Spinal cord (tissue), 10 donors: ENCODE measurements at places on chromosomes 1 and 21. TPM values are rescaled to one million over a fixed set of nuclear protein-coding genes. Genes with fewer than 3 reads are reported as not detected.

GRCh38 chr1:5910666-5911065 lies 81.6 kb downstream of the NPHP4 start:
- peaks cover 27% of the 10 kb centered on the region for H3K4me1 ChIP-seq
- no peak for DNase-seq
- no peaks in the 10 kb centered on the region for H3K27me3 ChIP-seq

DNA sequence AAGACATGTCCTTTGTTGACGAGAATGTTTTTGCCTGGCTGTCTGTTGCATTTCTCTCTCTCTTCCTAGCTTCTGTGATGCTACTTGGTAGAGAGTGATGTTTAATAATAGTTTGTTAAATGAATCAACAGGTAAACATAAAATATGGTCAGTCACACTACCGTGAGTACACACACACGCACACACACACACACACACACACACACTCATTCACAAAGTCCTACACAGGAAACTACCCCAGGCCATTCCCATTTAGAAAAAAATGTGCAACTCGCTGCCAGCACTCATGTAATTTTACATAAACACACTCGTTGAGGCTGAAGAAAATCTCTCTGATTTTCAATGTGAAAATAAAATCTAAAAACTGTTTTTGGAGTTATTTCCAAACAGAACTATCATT lies 38.7 kb downstream of the RUNX1 start:
- H3K27ac ChIP-seq = no peak overlapping the region
- no peaks in the 10 kb centered on the region for H3K27me3 ChIP-seq
- no peaks in the 10 kb centered on the region for H3K4me1 ChIP-seq
- no peak overlapping the region for H3K4me3 ChIP-seq

DNA sequence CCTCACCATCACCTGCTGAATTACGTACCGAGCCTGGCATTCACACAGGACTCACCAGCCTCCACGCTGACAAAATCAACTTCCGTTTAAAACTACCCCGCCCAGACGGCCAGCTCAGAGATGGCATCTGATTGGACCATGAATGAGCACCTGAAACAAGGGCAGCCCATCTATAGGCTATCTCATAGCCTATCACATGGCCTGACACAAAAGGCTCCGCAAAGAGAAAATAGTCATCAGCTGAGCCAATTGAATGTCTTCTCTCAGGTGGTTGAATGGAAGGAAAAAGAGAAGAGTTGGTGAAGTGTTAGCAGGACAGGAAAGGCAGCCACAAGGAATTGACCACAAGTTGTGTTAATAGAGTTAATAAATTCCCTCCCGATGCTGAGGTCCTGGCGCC lies 50.6 kb upstream of the ZC3H12A start:
- no peaks in the 10 kb centered on the region for H3K36me3 ChIP-seq
- H3K27me3 ChIP-seq = no peaks in the 10 kb centered on the region
- H3K4me1 ChIP-seq = no peaks in the 10 kb centered on the region
- DNase-seq = no peak

- peaks cover 21% of the 10 kb centered on the region for H3K4me1 ChIP-seq
- no peaks in the 10 kb centered on the region for H3K36me3 ChIP-seq
- H3K4me3 ChIP-seq = no peak overlapping the region
- no peak for DNase-seq
- H3K27ac ChIP-seq = no peak overlapping the region
Measured at GRCh38 chr1:29499104-29499650, 262.9 kb downstream of the PTPRU start.

GRCh38 chr1:64111787-64112186 lies 91.6 kb upstream of the UBE2U start:
- no peaks in the 10 kb centered on the region for H3K27me3 ChIP-seq
- no peaks in the 10 kb centered on the region for H3K4me1 ChIP-seq
- H3K27ac ChIP-seq = no peak overlapping the region
- no peak overlapping the region for H3K4me3 ChIP-seq
- no peaks in the 10 kb centered on the region for H3K36me3 ChIP-seq
- no peak for DNase-seq

DNA sequence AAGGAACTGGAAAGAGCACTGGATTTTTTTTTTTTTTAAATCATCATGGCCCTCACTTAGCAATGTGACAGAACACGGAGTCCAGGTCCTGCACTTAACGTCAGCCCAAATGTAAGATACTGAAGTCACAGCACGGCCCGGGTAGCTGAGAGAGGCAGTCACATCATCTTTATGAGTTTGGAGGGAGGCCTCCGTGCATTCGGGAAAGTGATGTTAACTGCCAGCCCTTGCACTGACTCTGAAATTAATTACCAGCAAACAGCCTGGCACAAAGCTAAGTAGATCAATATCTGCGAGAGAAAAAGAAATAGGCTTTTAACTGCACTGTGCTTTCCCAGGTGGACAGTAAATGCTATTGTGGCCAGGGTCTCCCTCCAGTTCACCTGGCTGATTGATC lies 109.5 kb upstream of the ADAR start:
- peaks cover 34% of the 10 kb centered on the region for H3K36me3 ChIP-seq
- no peak overlapping the region for H3K27ac ChIP-seq
- peaks cover 16% of the 10 kb centered on the region for H3K4me1 ChIP-seq
- H3K27me3 ChIP-seq = no peaks in the 10 kb centered on the region
- no peak overlapping the region for H3K4me3 ChIP-seq

DNA sequence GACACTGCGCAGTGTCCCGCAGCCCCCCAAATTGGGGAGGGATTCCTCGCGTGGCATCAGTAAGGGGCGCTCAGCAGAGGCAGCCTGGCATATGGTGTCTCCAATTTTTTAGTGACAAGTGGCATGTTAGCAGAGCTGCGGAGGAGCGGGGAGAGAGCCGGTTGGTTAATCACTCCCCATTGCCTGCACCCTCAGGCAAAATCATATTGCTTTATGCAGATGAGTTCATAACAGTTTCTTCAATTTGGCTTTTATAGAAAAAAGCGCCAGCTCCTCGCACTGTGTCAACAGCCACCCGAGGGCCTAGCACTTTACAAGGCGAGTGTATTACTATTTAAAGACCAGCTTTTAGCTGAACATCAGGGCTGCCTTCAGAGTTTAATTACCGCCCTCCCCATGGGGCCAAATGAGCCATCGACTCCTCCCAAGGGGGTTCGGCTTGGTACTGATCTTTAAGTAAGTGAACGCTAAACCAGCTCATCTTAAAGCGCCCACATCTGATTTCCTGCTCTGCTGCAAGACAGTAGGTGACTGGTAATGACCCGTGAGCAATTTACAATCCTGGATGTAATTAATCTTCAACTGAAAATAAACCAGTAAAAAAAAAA lies 298.9 kb downstream of the DSCAM start:
- H3K27me3 ChIP-seq = no peaks in the 10 kb centered on the region
- no peak overlapping the region for H3K4me3 ChIP-seq

- no peak overlapping the region for H3K27ac ChIP-seq
- H3K27me3 ChIP-seq = no peaks in the 10 kb centered on the region
- H3K36me3 ChIP-seq = peaks cover 54% of the 10 kb centered on the region
- DNase-seq = no peak
Measured at GRCh38 chr1:39328586-39329121, 124.2 kb downstream of the MACF1 start.

- peaks cover 7% of the 10 kb centered on the region for H3K4me1 ChIP-seq
- DNase-seq = no peak
- H3K4me3 ChIP-seq = no peak overlapping the region
- no peak overlapping the region for H3K27ac ChIP-seq
Measured at GRCh38 chr1:117589544-117589943, 16.3 kb upstream of the TENT5C start.

GRCh38 chr1:62230718-62231117 lies 36.1 kb downstream of the L1TD1 start:
- H3K27ac ChIP-seq = no peak overlapping the region
- DNase-seq = no peak
- no peak overlapping the region for H3K4me3 ChIP-seq

GRCh38 chr1:171841050-171841910 lies at the start of gene DNM3:
DNM3 (plus strand) TSS chr1:171841498; CDS start chr1:171841657, 159 bp downstream.
- H3K36me3 ChIP-seq = no peaks in the 10 kb centered on the region
- H3K4me3 ChIP-seq = peak within 1 kb of the TSS; percentile 87
- H3K27ac ChIP-seq = peak within 1 kb of the TSS; percentile 78
- peak; percentile 74 for DNase-seq

- DNase-seq = no peak
- no peaks in the 10 kb centered on the region for H3K27me3 ChIP-seq
Measured at GRCh38 chr1:185939142-185939541, 205.0 kb downstream of the HMCN1 start.

GRCh38 chr21:24658026-24658425 lies 949.3 kb downstream of the MRPL39 start:
- no peaks in the 10 kb centered on the region for H3K27me3 ChIP-seq
- H3K27ac ChIP-seq = no peak overlapping the region
- H3K36me3 ChIP-seq = no peaks in the 10 kb centered on the region
- no peak for DNase-seq
- H3K4me3 ChIP-seq = no peak overlapping the region

- no peak overlapping the region for H3K27ac ChIP-seq
- H3K4me1 ChIP-seq = no peaks in the 10 kb centered on the region
- no peaks in the 10 kb centered on the region for H3K36me3 ChIP-seq
- H3K4me3 ChIP-seq = no peak overlapping the region
- no peaks in the 10 kb centered on the region for H3K27me3 ChIP-seq
Measured at GRCh38 chr1:39164256-39164655, 40.2 kb upstream of the MACF1 start.

DNA sequence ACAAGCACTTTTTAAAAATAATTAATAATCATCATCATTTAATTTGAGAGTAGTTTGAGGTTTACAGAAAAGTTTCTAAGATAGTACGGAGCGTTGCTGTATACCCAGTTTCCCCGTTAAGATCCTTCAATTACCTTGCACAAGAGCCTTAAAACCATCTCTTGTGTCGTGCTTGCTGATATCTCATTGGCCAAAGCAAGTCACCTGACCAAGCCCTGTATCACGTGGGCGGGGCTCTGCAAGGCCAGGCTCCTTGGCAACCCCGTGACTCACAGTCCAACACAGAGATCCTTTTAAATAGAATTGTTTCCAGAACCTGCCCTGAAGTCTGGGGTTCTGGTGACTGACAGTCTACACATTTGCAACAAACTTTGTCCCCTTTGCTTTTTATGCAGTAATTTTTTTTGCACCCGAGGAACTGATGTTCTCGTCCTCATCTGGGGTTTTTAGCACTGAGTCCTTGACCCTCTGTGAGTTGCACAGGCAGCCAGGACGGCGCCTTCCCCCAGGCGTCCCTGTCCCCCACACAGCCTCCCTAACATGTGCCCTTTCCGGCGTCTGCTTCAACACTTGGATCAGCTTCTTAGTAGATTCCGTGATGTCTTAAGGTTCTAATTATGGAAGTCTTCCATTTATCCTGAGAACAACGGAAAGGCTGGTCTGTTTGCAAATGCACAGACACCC lies 183.3 kb upstream of the TMEM51 start:
- no peak for DNase-seq
- no peaks in the 10 kb centered on the region for H3K27me3 ChIP-seq
- H3K27ac ChIP-seq = no peak overlapping the region
- H3K4me1 ChIP-seq = peaks cover 17% of the 10 kb centered on the region
- peaks cover 2% of the 10 kb centered on the region for H3K36me3 ChIP-seq

DNA sequence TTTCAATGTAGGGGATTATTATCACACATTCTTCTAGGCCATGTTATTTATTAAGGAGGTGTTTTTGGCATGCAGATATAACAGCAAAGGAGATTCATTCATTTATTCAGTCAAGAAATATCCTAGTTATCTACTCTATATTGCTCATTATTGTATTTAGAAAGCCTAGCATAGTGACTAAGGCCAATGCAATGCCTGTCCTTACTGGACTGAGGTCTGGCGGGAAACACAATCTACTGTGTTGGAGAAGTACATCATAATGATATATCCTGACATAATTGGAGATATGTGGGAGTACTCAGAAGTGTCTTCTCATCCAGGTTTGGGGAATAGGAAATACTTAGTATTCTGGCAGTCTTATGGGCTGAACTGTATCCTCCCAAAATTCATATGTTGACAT lies 421.5 kb upstream of the USP24 start:
- DNase-seq = no peak
- no peaks in the 10 kb centered on the region for H3K27me3 ChIP-seq
- no peaks in the 10 kb centered on the region for H3K4me1 ChIP-seq
- H3K4me3 ChIP-seq = no peak overlapping the region
- H3K27ac ChIP-seq = no peak overlapping the region
- H3K36me3 ChIP-seq = no peaks in the 10 kb centered on the region

GRCh38 chr1:234699795-234700665 lies 90.1 kb upstream of the IRF2BP2 start:
- peak; percentile 51 for DNase-seq
- H3K4me3 ChIP-seq = no peak overlapping the region
- peaks cover 7% of the 10 kb centered on the region for H3K4me1 ChIP-seq
- H3K27me3 ChIP-seq = no peaks in the 10 kb centered on the region
- H3K27ac ChIP-seq = no peak overlapping the region
- no peaks in the 10 kb centered on the region for H3K36me3 ChIP-seq

DNA sequence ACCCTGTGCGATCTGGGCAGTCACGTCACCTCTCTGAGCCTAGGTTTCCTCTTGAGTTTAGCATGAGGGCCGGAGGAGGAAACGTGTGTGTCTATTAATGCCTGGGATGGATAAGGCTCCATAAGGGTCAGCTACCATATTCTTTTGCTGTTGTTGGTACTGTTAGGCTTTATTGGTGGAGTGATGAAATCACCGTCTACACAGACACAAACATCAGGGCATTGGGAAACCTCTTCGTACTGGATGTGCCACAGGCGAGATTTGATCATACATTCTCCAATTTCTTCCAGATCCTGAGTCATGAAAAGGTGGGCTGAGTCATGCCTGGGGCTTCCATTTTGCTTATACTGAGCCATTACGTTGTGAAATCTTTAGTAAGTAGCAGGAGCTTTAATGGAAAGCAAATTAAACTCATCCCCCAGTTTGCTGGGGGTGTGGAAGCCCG lies 24.9 kb upstream of the GRHL3 start:
- H3K27ac ChIP-seq = no peak overlapping the region
- no peaks in the 10 kb centered on the region for H3K27me3 ChIP-seq
- no peak for DNase-seq
- H3K4me3 ChIP-seq = no peak overlapping the region
- no peaks in the 10 kb centered on the region for H3K36me3 ChIP-seq

- DNase-seq = no peak
- H3K27ac ChIP-seq = no peak overlapping the region
- peaks cover 41% of the 10 kb centered on the region for H3K36me3 ChIP-seq
- H3K4me1 ChIP-seq = no peaks in the 10 kb centered on the region
- H3K27me3 ChIP-seq = no peaks in the 10 kb centered on the region
- no peak overlapping the region for H3K4me3 ChIP-seq
Measured at GRCh38 chr21:46125846-46126301, 28.0 kb downstream of the COL6A2 start.

- no peak overlapping the region for H3K27ac ChIP-seq
- H3K4me3 ChIP-seq = no peak overlapping the region
- H3K4me1 ChIP-seq = no peaks in the 10 kb centered on the region
- no peak for DNase-seq
Measured at GRCh38 chr1:64901663-64902062, 64.7 kb downstream of the JAK1 start.

Gene CADM3
- 263 TPM for polyA plus RNA-seq

Gene CNIH3
- 14.9 TPM for polyA plus RNA-seq

Gene FMO5
- polyA plus RNA-seq = 5.0 TPM

Gene ANGPTL1
- 5.7 TPM for polyA plus RNA-seq

Gene ANKRD34A
- polyA plus RNA-seq = 9.2 TPM

Gene TDRD5
- 2.3 TPM for polyA plus RNA-seq
